GM19239 (cell line): ENCODE measurements at places on chromosomes 5 and 9.
A peak's percentile ranks its signal among the peaks of the same experiment; 100 is the strongest.

DNA sequence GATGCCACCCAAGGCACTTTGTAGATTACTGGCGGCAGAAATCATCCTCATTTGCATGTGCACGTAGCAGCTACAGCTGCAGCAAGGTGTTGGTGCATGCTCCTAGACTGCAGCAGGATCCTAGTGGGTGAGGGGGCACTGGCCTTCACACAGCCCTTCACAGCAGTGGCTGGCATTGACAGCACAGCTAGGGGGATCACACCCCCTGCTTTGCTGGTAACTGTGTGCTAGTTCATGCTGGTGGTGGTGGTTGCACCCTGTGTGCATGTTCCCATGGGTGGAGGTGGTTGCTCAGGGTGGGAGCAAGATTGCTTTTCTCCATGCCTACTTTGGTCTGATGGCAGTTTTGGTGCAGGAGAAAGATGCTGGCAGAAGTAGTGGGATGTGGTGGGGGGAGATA, 1695.1 kb upstream of the CDH6 start:
- DNase-seq = no peak

GRCh38 chr9:93108291-93109041, 12.4 kb downstream of the CARD19 start:
- no peak for DNase-seq

DNA sequence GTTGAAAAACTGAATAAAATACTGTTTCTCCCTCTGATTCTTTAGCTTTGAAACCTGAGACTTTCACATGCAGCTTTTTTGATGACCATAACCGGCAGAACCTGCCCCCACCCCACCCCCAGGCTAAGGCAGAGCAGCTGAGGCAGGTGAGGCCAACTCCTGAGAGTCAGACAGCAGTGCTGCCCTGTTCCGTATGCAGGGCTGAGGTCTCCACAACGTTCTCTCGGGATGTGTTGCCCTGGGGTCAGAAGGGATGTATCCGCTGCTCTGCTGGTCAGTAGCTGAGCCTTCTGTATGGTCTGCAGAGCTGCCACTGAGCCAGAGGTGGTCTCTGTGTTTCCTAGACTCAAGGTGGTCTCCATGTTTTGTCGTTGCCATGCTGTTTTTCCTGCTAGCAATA, 190.5 kb downstream of the AOPEP start:
- no peak for DNase-seq

DNA sequence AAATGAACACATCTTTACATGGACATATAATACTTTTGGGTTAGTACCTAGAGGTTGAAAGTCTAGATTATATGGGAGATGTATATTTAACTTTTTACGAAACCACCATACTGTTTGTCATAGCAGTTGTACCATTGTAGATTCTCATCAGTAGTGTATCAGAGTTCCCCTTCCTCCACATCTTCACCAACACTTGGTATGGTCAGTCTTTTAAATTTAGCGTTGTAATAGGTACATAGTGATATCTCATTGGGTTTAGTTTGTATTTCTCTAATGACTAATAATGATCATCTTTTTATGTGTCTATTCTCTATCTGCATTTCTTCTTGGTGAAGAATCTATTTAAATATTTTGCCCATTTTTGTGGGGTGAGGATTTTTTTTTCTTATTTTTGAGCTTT, 137.5 kb downstream of the NR3C1 start:
- no peak for DNase-seq

GRCh38 chr5:103005276-103005675, 114.7 kb downstream of the GIN1 start:
- no peak for DNase-seq

DNA sequence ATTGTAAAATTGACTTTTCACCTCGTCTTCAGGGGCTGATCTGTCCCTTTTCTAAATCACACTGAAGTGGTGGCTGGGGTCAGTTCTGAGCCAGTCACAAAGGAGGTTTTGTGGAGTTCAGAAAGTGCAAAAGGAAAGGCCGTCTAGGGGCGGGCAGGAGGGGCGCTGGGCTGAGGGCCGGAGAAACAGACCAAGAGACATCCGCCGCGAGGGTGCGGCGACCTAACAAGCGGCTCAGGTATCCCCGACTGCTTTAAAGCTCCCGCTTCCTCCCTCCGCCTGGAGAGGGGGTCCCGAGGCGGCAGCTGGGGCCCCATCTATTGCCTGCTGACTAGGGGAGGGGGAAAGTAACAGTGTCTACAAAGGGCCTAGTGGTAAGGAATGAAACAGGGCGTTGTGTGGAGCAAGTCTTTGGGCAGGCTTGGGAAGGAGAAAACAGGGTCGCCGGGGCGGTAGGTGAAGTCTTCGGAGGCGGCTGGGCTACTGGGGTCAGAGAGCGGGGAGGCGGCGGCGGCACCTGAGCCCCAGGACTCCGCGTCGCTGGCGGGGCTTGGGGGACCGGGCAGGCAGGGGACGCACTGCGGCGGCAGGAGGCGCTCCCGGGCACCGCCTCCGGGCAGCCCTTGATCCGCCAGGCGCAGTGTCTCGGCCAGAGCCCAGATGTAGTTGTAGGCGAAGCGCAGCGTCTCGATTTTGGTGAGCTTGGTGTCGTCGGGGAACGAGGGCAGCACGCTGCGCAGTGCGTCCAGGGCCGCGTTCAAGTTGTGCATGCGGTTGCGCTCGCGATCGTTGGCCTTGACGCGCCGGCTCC, 950 bp downstream of the NEUROG1 start:
- DNase-seq = no peak

- DNase-seq = no peak
Observed at GRCh38 chr9:124782661-124783574, 6.0 kb downstream of the OLFML2A start.

DNA sequence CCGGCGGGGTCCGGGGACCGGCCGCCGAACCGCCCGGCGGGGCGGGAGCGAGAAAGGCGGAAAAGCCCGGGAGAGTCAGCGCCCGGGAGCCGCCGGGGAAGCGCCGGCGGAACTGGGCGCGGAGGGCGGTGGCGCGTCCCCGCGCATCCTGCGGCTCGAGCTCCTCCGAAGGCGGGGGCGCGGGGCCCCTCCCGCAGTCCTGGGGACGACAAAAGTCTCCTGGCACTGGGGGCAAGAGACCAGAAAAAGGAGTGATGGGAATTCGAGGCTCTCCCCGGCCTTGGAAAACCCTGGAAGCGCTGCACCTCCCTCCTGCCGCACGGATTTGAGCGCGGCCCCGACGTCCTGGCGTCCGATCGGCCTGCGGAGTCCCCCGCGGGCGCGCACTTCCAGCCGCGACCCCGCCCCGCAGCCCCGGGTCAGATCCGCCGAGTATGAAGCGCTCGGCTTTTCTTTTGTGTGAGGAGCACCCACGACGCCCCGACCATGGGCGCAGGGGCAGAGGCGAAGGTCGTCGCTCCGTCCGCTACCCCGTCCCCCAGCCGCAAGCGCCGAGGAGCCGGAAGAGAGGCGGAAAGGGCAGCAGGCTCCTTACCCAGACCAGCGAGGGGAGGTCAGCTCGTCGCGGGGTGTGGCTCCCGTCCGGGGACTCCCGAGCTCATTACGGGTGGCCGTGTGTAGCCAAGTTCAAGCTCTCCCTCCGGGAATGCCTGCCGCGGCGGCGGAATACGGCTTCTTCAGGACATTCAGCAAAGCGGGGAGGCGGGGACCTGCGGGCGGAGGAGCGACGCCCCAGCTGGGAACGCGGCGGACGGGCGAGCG, at the start of gene EPB41L4A:
Gene EPB41L4A, minus strand, starts transcription at position 114 of the 822 bp plus-strand sequence. CDS start 238 bp downstream, outside the sequence.
- peak; percentile 24 for DNase-seq

DNA sequence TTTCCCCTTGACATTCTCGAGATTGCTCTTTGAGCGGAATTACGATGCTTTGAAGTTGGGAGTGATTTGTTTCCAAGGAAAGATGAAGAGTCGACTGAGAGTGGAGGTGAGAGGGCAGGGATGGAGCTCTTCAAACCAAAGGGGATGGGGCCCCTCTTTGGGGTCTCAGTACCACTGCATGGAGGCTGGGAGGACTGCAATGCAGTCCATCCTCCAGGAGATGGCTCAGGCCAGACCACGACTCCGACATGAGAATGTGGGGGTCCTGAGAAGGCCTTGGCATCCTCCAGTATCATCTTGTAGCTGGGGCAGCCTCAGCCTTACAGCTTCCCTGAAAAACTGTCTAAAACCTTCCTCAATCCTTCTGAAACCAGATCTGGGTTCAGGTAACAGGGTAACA, 51.1 kb upstream of the CDKN2AIPNL start:
- DNase-seq = no peak

DNA sequence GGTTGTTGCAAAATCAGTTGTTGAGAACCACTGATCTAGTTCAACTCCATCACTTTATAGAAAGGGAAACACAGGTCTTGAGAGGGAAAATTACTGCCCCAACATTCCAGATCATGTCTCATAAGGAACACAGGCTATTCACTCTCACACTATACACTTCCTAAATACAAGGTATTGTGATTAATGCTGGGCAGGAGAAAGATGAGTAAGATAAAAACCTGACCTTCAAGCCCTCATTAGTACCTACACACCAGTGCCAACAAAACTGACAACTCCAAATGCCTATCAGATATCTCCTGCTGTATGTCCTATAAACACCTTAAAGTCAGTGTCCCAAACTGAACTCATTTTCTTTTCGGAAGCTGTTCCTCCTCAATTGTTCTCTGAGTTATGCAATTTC, 8.2 kb downstream of the GNE start:
- DNase-seq = no peak

- DNase-seq = no peak
Observed at GRCh38 chr5:42718591-42718990, 38.0 kb upstream of the CCDC152 start.

GRCh38 chr9:127049044-127049443, 73.4 kb downstream of the ANGPTL2 start:
- DNase-seq = peak; percentile 20

GRCh38 chr5:41882765-41883164, 12.5 kb upstream of the OXCT1 start:
- DNase-seq = no peak

GRCh38 chr9:133704711-133705181, 33.4 kb downstream of the SARDH start:
- no peak for DNase-seq

DNA sequence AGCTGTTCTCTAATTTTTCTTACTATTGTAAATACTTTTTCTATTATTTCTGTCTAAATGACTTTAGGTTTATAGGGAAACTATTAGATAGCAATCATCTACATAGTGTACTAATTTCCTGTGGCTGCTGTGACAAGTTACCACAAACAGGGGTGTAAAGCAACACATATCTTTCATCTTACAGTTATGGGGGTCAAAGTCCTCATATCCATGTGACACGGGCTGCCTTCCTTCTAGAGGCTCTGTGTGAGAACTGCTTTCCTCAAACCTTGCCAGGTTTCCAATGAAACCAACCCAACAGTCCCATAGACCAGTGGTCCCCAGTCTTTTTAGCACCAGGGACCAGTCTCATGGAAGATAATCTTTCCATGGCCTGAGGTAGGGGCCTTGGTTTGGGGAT, 189.1 kb downstream of the ROR2 start:
- no peak for DNase-seq

- no peak for DNase-seq
Observed at GRCh38 chr9:19102181-19102630, 498 bp downstream of the HAUS6 start.

DNA sequence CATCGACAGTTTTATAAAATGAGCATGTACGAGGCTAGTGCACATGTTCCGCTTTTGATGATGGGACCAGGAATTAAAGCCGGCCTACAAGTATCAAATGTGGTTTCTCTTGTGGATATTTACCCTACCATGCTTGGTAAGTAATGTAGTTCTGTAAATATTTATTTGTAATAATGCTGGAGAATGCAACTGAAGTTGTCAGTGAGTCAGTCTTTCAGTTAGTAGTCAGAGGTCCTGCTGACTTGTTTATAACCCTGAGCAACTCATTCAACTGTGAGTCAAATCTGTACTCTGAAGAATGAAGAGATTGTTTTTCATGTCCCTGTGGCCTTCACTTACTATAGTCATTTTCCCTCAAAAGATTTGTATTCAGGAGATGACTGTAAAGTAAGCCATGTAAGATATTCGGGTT, 28.4 kb upstream of the GPR150 start:
- DNase-seq = no peak

GRCh38 chr5:17817990-17818389, 183.7 kb downstream of the TAF11L14 start:
- DNase-seq = no peak

- no peak for DNase-seq
Observed at GRCh38 chr5:78361631-78361993, 1.2 kb downstream of the SCAMP1 start.

- DNase-seq = no peak
Observed at GRCh38 chr5:150164211-150164980, 2.2 kb upstream of the CDX1 start.

GRCh38 chr9:9905736-9906135, 707.1 kb downstream of the PTPRD start:
- DNase-seq = no peak

- DNase-seq = no peak
Observed at GRCh38 chr9:114156657-114157421, 1.5 kb downstream of the COL27A1 start.
